Left ventricle myocardium inferior (tissue), 1 donor: ENCODE measurements at places on chromosomes 6 and 20.
A peak's percentile ranks its signal among the peaks of the same experiment; 100 is the strongest.

DNA sequence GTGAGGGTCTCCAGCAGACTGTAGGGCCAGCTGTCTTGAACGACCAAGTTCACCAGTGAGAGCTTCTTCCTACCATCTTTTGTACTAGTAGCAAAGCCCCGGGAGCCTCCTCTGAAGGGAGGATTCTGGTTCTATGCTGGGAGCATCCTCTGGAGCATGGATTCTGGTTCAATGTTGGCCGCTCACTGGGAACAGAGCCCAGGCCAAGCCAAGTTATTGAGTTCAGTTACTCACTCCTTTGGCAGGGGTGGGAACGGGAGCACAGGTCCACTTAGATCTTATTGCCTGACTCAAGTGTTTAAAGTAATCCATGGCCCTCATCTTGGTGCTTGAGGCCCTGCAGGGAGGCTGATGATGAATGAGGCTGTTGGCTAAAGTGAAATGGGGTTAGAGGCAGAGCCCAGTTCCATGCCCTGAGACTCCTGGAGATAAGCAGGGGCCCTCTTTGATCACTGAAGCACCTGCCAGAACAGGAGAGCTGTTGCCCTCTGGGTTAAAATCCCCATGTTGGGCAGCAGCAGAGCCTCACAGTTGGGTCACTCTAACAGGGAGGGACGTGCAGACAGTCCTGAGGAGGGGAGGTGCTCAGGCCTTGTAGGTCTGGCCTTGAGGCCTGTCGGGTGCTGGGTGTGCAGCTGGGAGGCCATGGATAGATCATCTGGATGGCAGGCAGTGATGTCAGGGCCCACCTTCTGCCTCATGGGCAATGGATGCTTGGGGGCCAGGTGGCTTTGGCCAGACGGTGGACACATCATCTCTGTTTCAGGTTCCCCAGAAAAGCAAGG lies 98.3 kb upstream of the SYNDIG1 start:
- DNase-seq, result no peak

- peak; percentile 96 for DNase-seq
Measured at GRCh38 chr6:42045538-42046460, 4.5 kb upstream of the TAF8 start.

GRCh38 chr20:40959325-40960092 lies 69.1 kb upstream of the TOP1 start:
- no peak for DNase-seq

DNA sequence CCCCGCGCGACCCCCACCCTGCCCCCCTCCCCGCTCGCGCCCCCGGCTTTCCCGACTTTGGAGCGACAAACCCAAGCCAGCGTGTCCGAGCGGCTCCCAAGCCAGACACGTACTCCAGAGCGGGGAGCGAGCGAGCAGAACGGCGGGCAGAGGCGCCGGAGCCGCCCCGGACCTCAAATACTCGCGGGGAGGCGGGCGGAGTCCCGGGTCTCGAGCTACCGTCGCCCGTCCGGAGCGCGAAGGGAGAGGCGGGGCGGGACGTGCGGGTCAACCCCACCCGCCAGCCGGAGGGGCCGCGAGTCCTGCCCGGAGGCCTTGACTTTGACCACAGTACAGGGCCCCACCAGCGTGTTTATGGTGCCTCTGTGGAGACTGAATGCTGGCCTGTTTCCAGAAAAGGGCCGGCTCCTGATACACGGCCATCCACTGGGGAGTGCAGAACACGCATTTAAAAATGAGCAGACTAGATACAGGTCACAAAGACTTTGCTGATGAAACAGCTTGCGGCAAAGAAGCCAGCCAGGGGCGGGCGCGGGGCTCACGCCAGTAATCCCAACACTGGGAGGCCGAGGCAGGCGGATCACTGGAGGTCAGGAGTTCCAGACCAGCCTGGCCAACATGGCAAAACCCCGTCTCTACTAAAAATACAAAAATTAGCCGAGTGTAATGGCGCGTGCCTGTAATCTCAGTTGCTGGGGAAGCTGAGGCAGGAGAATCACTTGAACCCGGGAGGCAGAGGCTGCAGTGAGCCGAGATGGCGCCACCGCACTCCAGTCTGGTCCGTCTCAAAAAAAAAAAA lies at the start of gene SERPINB6:
Gene SERPINB6 (minus strand): TSS at position 148 of the 799 bp plus-strand sequence. CDS start 12,235 bp downstream, outside the sequence.
- DNase-seq, result peak; percentile 89

GRCh38 chr6:12264671-12265070 lies 25.5 kb upstream of the EDN1 start:
- DNase-seq, result no peak

- DNase-seq, result peak; percentile 68
Measured at GRCh38 chr20:46132705-46133120, 14.6 kb downstream of the CD40 start.

- DNase-seq, result no peak
Measured at GRCh38 chr6:157187182-157188083, 135.9 kb downstream of the TMEM242 start.

- DNase-seq, result no peak
Measured at GRCh38 chr20:32920530-32921298, 62.0 kb downstream of the EFCAB8 start.

- DNase-seq, result peak; percentile 81
Measured at GRCh38 chr6:108782179-108783041, 65.8 kb upstream of the ARMC2 start.

DNA sequence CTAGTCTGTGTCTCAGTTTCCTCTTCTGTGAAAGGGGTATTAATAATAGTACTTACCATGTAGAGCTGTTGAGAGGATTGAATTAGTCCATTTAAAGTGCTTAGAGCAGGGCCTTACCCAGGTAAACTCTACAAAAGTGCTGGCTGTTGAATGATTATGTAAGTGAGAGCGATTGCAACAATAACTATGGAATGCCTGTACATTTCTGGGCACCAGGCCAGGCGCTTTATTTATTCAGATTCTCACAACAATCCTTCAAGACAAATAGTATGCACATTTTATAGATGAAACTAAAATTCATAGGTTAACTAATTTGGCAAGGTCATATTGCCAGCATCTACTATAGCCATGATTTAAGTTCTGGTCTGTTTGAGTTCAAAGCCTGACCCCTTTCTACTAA lies 78.3 kb upstream of the MMS22L start:
- no peak for DNase-seq

DNA sequence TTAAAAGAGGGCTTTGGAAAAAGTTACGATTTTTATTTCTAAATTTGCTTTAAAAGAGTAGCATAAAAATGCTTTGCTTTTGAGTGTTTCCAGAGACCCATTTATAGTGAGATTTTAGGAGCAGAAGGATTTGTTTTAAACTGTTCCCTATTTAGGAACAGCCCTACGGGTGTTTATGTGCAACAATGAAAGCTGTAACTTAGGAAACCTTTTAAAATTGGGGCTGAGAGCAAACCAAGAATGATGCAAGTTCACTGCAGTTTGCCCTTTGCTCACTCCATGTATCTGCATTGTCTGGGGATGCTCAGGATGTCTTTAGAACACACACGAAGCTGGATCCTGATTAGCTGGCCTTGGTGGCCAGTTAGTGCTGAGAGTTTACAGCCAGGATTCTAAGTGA lies 40.9 kb downstream of the GHRH start:
- DNase-seq, result no peak

GRCh38 chr20:12113468-12114371 lies 196.0 kb downstream of the BTBD3 start:
- no peak for DNase-seq

- no peak for DNase-seq
Measured at GRCh38 chr6:23413327-23414050, 712.5 kb upstream of the NRSN1 start.

- DNase-seq, result no peak
Measured at GRCh38 chr6:75246386-75246785, 2.8 kb upstream of the COX7A2 start.

DNA sequence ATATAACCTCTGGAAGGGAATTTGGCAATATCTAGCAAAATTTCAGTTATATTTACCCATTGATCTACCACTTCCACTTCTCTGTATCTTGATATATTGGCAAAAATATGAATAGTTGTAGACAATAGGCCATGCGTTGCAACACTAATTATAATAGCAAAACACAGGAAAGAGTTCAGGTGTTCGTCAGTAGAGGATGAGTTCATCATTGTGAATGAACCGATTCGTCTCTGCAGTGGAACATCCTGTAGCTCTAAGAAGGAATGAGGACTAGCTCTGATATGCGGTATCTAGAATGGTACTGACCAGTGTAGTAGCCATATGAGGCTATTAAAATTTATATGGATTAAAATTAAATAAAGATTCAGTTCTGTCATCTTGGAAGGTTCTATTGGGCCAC lies 8.3 kb downstream of the FAM83D start:
- no peak for DNase-seq

DNA sequence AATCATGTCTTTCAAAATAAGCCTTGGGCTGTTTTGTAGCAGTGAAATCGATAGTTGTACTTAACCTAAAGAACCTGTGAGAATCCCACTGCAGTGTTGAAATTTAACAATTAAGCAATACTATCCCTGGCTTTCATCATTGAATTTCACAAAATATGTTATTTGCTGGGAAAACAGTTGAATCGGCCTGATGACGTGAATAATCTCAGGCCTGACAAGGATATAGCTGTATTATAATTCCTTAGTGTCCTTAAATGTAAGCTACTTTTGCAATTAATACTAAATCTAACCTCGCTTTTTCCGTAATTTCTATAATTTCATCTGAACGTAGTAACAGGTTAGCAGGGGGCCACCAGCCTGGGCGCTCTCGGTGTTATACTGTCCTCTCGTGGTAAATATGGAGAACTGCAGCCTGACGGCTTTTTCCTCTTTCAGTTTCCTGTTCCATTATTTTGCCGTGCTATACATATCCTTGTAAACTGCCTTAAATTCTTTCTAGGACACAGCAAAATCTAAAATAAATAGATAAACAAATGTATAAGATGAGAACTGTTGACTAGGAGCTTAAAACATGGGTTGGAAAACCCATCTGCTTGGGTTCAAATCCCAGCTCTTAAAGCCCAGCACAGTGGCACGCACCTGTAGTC lies 24.0 kb downstream of the MTFR2 start:
- DNase-seq, result peak; percentile 27

GRCh38 chr20:16262594-16262993 lies 310.7 kb downstream of the KIF16B start:
- no peak for DNase-seq

DNA sequence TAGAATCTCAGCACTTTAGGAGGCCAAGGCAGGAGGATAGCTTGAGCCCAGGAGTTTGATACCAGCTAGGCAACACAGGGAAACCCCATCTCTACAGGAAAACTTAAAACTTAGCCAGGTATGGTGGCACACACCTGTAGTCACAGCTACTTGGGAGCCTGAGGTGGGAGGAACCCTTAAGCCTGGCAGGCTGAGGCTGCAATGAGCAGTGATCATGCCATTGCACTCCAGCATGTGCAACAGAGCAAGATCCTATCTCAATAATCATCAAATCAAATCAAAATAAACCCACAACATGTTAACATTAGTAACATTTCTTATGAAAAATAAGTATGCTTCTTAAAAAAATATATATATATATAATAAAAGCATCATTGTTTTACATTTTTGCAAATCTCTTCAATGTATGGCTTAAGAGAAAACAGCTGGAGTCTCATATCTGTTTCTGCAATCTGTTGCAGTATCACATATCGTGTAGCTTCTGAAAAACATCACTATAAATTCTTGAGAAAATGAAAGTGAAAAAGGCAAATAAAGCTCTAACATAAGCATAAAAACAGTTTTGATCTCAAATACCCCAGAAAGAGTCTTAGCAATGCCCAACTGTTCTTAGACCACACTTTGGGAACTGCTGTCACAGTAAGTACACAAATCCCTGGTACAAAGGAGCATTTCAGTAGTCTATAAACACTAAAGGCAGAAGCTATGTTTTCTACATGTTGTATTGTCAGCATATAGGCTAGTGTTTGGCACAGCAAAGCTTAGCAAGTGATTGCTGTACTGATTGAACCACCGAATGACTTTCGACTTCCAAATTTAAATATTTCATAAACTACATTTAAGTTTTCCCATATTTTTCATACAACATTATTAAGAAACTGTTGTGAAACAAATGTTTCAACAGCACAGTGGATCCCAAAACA lies 8.0 kb downstream of the MMUT start:
- DNase-seq, result no peak

DNA sequence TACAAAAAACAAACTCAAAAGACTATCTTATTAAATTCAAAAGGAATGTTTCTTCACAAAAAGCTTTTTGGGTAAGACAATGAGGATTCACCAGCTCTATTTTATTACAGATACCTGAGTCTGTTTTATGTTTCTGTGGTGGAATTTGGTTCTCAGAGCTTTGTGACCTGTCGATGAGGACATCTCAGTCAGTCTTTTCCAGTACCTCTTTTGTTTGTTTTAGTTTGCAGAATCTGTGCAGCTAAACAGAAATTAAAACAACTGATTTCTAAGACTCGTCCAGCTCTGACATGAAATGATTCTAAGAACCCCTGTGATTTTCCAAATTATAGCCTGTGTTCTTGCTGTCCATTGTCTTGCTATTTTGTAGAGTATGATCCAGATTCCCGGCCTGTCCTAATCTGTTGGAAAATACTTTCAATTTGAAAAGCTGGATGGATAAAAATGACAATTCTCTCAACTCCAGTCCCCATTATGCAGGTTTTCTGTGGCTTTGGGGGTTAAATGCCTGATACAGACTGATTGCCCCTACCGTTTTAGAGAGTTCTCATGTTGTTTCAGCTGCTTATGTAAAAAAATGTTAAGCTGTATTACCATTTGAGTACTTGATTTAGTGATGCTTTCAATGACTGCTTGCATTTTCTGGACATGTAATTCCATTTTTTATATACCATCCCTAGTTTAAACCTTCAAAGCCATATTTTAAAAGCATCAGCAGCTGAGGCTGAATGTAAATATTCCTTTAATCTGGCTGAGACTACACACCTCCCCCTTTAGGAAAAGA lies 94.2 kb upstream of the TAB2 start:
- DNase-seq, result no peak

GRCh38 chr20:41783423-41784208 lies 165.4 kb upstream of the CHD6 start:
- no peak for DNase-seq

DNA sequence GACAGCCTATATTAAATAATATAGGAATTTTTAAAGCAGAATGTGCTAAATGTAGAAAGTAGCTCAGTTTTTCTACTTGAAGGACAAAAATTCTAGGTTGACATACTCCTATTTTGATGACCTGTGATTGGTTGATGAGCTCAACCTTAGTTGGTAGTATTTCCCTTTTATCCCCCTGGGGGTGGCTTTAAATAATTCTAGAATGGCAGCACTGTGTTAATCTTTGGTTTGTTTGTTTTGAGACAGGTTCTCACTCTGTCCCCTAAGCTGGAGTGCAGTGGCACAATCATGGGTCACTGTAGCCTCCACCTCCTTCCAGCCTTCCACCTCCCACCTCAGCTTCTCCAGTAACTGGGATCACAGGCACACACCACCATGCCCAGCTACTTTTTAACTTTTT lies 29.2 kb downstream of the FARS2 start:
- DNase-seq, result no peak

DNA sequence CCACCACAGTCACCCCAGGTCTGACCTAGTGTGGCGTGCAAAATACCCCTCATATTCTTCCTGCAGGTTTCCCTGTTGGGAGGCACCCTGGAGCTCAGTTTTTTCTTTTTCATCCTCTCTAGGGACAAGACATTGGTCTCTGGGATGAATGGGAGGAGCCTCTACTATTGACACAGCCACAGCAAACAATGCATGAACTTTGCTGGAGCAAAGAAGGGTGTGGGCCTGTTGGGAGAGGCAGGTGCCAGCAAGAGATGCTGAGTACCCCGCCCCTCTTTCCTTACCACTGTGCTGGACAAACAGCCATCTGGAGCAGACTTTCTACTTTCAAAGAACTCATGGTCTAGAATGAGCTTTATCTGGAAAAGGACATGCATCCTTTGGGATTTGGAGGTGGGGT lies 10.1 kb downstream of the TGM3 start:
- DNase-seq, result no peak

- DNase-seq, result no peak
Measured at GRCh38 chr6:142960098-142960497, 15.1 kb upstream of the HIVEP2 start.

- no peak for DNase-seq
Measured at GRCh38 chr6:81088145-81088544, 664.3 kb downstream of the TENT5A start.
